Stimulated activated CD8-positive, alpha-beta memory T cell treated with anti-CD3 and anti-CD28 coated beads, Interleukin-15, amount 100 ng/mL, for 4 hours (primary cell): ENCODE measurements at places on chromosomes 7 and 10.

- DNase-seq: no peak
These were observed 210.4 kb upstream of the ADO start for GRCh38 chr10:62594093-62594520.

GRCh38 chr7:95718577-95719410, 53.6 kb upstream of the DYNC1I1 start:
- DNase-seq: no peak

DNA sequence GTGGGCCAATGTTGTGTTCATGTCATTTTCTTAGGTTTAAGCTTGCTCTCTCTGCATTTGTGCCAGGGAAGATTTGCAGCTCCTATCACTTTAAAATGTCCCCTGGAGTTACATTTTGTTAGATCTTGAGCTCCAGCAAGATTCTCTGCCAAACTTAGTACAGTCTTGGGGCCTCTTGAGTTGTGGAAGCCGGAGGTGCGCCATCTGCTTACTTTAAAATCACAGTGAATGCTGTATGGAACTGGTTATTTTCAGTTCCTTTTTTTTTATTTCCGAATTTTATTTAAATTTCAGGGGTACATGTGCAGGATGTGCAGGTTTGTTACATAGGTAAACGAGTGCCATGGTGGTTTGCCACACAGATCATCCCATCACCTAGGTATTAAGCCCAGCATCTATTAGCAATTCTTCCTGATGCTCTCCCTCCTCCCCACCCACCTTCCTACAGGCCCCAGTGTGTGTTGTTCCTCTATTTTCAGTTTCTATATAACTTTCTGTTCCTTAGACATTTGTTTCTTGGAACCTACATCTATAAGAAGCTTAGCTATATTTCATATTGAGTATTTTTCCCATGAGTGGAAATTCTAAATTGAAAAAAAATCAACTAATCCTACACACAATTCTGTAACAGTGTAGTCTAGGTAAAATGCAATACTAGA, 114.4 kb upstream of the CREB5 start:
- DNase-seq: no peak

- no peak for DNase-seq
These were observed 168.3 kb downstream of the VTI1A start for GRCh38 chr10:112615269-112615668.

GRCh38 chr10:132163278-132163765, 23.4 kb upstream of the DPYSL4 start:
- DNase-seq: no peak

- no peak for DNase-seq
These were observed 103.0 kb downstream of the DOCK4 start for GRCh38 chr7:112103246-112103645.

DNA sequence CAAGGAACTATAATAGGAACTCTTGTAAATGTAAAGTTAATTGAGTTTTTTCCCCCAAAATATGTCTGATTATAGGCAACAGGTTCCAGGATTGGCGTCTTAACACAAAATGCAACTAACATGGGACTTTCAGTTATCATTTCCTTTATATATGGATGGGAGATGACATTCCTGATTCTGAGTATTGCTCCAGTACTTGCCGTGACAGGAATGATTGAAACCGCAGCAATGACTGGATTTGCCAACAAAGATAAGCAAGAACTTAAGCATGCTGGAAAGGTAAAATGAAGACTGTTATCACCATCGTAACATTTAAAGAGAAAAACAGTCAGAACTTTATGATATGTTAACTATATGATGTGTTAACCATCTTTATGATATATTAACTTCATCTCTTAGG, 63.7 kb downstream of the SP8 start:
- no peak for DNase-seq

DNA sequence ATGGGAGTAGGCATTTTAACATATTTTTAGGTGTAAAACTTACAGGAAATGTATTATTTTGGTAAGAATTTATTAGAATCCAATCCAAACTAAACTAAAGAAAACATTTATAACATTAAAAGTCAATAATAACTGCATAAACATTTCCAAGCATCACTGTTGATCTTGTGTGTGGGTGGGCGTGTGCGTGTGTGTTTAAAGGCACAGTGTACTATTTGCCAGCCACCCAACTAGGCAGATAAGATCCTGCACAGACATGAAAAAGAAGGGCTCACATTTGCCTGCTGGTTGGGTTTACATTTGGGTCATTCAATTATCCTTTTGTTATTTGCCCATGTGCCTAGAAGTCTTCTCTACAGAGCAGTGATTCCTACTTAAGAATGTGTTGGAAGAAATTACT, 31.0 kb upstream of the WNT16 start:
- no peak for DNase-seq

DNA sequence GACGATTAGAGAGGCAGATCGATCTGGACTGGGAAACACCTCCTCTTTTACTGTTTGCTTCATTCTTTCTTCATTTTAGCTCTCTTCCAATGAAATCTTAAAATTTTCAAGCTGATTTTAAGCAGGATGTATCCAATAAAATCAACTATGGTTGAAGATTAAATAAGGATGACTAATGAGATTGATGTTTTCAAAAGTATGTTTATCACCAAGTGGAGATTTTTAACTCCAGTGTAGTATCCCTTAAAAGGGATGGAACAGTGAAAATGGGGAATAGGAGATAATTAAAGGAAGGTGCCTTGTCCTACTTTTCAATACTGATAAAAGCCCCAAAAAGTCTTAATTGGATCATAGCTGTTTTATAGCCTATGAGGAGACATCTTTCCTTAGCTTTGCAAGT, 11.6 kb upstream of the LIPF start:
- no peak for DNase-seq

- DNase-seq: no peak
These were observed 84.5 kb downstream of the ATE1 start for GRCh38 chr10:121843379-121843778.

- DNase-seq: no peak
These were observed 156.3 kb upstream of the KMT2E start for GRCh38 chr7:104857458-104858425.

- no peak for DNase-seq
These were observed 342.1 kb downstream of the GRID1 start for GRCh38 chr10:86024281-86025041.

DNA sequence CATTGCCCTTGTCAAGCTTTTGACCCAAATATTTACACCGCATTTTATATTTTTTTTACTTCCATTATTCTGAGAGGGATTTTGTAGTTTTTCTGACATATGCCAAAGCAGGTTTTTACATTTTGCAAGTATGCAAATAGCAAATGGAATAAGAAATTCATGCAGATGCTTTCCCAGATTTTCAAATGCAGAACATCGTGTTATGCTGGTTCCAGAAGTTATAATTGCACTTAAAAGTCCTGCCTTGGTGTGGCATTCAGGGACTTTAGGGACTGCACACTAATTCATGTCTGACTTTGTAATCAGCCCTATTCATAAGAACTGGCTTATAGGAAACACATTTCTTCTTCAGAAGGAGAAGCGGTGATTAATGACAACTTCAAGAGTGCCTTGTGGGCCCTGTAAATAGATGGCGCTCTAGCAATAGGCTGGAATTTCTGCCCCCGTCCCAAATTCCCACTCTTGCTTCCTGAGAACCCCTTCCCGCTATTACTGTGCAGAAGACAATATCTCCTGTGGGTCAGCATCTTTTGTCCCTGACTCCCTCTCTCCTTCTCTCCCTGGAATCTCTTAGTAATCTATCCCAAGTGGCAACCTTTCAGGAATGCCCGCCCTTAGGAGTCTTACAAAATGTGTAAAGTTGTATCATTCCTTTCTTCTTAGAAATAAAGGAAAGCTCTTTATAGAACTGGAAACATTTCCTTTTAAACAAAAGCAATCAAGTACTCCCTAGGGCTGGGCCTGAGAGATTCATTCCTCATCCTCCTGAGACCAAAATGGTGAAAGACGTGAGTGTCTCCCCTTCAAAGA, 264.0 kb downstream of the INHBA start:
- no peak for DNase-seq

- DNase-seq: no peak
These were observed 771.4 kb downstream of the LRMDA start for GRCh38 chr10:76202777-76203176.

- DNase-seq: no peak
These were observed 9.5 kb downstream of the ATOH7 start for GRCh38 chr10:68222391-68222790.

GRCh38 chr7:149610441-149611011, 112.9 kb upstream of the ZNF746 start:
- DNase-seq: no peak

- DNase-seq: no peak
These were observed 18.5 kb downstream of the CSGALNACT2 start for GRCh38 chr10:43156590-43157341.

DNA sequence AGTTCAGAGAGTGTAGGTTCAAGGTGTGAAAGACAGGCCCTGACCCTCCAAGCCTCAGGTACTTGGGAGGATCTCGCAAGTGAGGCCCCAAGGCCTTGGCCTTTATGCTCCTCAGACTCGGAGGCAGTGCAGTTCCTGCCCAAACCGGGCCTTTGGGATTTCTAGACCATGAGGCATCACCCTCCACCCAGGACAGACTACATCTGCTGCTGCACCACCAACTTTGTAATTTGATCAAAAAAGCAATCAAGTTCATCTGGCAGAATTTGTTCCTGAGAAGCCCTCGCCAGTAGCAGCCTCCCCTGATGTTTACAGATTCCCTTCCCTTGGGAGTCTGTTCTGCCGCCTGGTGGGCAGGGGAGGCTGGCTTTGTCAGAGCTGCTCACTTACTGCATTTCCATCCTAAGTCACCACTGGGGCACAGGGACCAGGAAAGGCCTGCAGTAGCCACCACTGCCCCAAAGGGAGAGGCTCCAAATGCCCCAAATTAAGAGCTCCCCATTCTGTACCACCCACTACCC, 2.1 kb downstream of the CAMK2G start:
- no peak for DNase-seq

- DNase-seq: no peak
These were observed 242.1 kb upstream of the PPP1R3A start for GRCh38 chr7:114160925-114161324.

DNA sequence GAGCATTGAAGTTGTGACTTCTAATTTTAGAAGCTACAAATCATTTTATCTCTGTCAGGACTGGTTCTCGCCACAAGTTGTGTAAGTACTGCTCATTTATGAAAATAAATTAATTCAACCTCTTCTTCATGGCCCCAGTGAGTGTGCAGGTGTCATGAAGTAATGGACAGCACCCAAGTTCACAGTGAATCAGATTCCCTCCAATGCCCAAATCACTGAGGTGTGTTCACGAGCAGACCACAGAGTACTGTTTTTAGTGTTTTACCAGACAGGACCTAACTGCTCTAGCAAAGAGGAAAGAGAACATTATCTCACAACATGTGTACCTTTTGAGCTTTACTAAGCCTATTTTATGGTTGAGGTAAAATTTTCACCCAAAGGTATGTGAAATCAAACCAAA, 980.0 kb downstream of the CNTNAP2 start:
- no peak for DNase-seq

- no peak for DNase-seq
These were observed 243.5 kb downstream of the MAD1L1 start for GRCh38 chr7:1989049-1989860.

DNA sequence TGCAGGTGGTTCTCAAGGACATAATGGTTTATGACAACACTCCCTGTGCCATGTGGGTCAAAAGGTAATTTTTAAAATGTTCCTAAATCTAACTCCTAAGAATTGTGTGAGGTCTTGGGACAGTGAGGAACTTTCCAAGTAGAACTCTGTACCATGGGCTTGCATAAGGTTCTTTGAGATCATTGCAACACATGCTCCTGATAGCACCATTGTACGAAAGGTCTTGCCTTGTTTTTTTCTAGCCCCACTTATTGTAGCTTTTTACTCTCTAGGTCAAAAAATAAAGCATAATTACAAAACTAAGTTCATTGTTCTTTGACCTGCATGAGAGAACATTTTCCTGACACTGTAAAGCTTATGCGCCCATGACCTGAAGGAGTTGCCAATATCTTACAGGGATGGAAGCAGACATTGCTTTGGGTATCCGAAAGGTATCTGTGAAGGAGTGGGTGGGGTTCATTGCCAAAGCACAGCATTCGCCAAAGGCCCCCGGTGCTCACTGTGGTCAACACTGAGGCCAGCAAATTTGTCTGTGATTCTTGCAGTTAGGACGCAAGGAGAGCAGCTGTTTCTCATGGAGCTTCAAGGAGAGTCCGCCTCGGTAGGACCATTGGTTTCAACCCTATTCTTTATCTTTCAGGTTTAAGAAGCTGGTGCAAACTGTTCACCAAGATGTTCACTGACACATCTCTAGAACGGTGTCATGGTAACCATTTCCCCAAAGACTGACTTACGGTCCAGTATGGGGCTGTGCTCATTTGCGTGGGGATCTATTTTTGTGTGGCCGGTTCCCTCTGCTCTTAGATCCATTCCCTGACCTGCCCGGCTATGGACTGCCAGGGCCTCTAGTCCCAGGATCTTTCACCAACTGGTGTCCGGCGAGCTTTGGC, 7.6 kb upstream of the PRKAG2 start:
- DNase-seq: no peak

DNA sequence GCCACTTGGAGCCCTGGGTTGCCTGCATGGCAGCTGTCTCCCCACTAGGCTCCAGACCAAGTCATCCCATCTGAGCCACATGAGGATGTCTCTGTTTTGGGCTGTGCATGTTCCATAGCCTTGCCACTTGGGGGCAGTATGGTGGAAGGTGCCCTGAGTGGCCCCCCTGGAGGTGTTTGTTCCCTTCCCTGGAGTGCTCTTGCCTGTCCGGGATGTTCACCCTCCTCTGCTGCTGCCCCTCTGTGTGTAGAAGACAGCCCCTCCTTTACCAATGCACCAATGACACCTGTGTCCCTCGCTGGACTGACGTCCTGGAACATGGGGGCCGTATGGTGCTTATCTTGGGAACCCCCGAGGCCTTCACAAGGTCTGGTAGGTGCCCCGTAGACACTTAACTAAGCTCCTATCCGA, 100.2 kb downstream of the ACTR3B start:
- DNase-seq: no peak

DNA sequence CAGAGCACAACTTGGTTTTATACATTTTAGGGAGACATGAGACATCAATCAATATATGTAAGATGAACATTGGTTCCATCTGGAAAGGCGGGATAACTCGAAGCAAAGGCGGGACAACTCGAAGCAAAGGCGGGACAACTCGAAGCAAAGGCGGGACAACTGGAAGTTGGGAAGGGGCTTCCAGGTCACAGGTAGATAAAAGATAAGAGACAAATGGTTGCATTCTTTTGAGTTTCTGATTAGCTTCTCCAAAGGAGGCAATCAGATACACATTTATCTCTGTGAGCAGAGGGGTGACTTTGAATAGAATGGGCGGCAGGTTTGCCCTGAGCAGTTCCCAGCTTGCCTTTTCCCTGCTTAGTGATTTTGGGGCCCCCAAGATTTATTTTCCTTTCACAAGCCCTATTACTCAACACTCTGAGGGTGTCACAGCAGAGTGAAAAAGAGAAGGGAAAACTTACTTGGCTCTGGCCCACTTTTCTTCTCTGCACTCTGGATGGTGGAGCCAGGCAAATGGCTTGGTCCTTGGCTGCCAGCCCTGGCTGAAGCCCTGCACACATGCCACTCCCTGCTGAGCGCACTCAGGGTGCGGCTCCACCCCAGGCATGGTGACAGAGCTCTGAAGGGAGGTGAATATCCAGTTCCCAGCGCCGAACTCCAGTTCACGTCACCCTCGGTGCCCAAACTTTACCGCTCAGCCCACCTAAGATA, 46.7 kb downstream of the PARD3 start:
- DNase-seq: no peak
